ENCODE measurements at places on chromosomes 3 and 15.

GRCh38 chr3:40876496-40876895 is 322.8 kb upstream of the CTNNB1 start:
- DNase-seq: no peak

GRCh38 chr3:195394700-195395099 is 48.1 kb downstream of the ACAP2 start:
- no peak for DNase-seq

GRCh38 chr3:128077202-128077624 is 25.0 kb downstream of the SEC61A1 start:
- no peak for DNase-seq

DNA sequence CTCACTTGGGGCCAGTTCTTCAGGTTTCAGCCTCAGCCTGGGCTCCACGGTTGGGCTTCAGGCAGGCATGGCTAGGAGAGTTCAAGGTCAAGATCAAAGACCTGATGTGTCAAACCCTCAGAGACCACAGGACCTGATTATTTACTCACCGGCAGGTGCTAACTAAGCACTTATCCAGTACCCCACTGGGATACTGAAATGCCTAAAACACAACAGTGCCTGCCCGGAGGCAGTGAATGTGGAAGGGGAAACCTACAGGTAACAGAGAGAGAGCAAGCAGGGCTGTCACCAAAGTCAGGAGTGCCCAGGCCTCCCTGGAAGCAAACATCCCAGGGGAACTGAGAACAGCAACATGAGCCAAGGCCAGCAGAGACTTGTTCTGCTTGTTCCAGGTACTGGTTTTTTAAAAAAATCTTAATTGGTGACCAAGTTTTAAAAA is 6.7 kb downstream of the IDH2 start:
- DNase-seq: no peak

GRCh38 chr3:39978308-39978707 is 168.9 kb downstream of the MYRIP start:
- DNase-seq: no peak

GRCh38 chr3:187822402-187822801 is 77.1 kb upstream of the BCL6 start:
- DNase-seq: no peak

GRCh38 chr15:52251144-52251860 is 44.3 kb downstream of the MYO5C start:
- DNase-seq: no peak

- no peak for DNase-seq
Observed at GRCh38 chr15:57861815-57862586, 155.5 kb downstream of the POLR2M start.

- no peak for DNase-seq
Observed at GRCh38 chr3:69585472-69585871, 153.8 kb upstream of the MITF start.

All from stimulated activated CD8-positive, alpha-beta memory T cell treated with anti-CD3 and anti-CD28 coated beads, Interleukin-2, amount 100 ng/mL, for 1 hour (primary cell).